Pons (tissue), 1 donor: ENCODE measurements at places on chromosomes 7 and 10.

- peak; percentile 18 for DNase-seq
Measured at GRCh38 chr10:122267849-122268737, 3.0 kb upstream of the BTBD16 start.

GRCh38 chr10:91389636-91390512 is 20.3 kb upstream of the HECTD2 start:
- DNase-seq = peak; percentile 73

GRCh38 chr10:73941300-73941699 is 30.4 kb downstream of the PLAU start:
- DNase-seq = no peak

DNA sequence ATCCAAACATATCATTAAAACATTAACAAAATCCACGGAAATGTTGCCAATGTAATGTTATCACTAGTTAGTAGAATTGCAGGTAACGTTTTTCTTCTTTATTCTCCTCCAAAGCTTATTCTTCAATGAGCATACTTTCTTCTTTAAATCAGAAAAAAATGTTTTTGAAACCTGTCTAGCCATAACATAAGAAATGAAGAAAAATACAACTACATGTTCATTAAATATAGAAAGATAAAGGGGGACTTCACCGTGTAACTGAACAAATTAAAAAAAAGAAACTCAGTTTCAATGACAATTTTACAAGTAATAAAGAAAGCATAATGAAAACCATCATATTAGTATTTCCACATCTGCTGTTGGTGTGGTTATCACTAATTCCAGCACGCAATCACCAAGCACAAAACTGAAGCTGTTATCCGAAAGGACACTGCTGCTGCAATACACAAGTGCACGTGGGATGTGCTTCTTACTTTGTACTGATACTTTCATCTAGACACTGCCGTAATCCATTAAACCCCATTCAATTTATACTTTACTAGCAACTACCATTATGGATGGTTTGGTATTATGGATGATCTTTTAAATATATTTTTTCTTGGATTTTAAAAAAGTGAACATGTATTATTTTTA is 9.6 kb downstream of the ESYT2 start:
- no peak for DNase-seq

DNA sequence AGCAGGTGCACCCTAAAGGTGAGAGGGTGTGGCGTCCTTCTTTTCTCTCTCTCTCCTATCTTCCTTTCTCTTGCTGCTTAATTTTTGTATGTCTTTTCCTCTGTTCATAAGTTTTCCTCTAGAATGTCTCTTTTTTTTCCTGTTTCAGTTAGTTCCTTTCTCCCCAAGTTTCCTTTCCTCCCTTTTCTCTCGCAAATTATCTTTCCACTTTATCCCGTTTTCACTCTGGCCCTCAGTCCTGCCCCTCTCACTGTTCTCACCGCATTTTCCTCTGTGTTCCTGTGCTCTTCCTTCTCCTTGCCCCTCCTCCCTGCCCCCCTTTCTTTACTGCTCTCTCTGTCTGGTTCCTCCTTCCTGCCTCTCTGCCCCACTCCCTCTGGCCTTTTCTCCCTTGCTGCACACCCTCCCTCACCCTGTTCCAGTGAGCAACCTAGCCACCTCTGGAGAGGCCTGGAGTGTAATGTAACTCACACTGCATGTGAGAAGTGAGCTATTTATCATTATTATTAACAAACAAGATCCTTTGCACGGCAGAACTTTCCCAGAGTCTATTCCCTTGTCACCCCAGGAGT is 158.5 kb downstream of the C10orf105 start:
- no peak for DNase-seq

GRCh38 chr7:108292541-108292940 is 162.4 kb upstream of the LAMB4 start:
- no peak for DNase-seq

GRCh38 chr10:122617476-122618270 is 57.1 kb downstream of the DMBT1 start:
- no peak for DNase-seq

DNA sequence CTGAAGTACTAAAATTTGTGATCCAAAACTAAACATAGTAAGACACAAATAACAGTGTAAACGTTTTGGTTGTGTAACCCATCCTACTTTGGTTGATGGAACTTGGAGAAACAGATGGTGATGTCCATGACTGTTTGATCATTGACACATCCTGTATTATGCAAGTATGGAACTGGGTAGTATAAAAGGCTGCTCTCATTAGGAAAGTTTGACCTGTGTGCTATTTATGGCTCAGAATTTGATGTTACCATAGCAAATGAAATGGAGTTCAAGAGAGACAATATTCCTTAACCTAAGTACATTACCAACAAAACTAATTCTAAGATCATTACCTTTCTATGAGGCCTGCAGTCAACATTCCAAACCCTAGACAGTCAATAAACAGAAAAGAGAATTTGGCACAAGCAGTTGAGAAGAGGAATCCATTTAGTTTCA is 39.9 kb downstream of the DKK1 start:
- DNase-seq = no peak

DNA sequence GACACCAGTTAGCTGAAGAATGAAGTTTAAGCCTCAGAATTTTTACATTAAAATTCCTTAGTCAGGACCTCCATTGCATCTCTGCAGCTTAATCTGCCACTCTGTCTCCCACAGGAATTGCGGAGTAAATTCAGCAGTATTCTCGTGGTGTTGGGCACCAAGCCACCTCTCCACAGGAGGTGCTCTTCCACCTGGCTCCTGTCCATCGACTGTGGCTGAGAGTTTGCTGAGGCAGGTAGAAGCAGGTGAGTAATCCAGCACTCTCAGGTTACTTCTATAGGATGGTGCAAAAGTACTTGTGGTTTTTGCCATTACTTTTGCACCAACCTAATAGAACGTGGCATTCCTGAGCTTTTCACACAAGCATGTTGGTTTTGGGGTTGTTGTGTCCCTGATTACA is 134.1 kb downstream of the GFRA1 start:
- DNase-seq = no peak

GRCh38 chr7:105206985-105207384 is 181.7 kb downstream of the SRPK2 start:
- no peak for DNase-seq

- peak; percentile 88 for DNase-seq
Measured at GRCh38 chr7:25851332-25852210, 300.4 kb upstream of the NFE2L3 start.

GRCh38 chr7:75762350-75762917 is 9.6 kb downstream of the CCL26 start:
- DNase-seq = peak; percentile 85

- no peak for DNase-seq
Measured at GRCh38 chr7:90777465-90777864, 181.3 kb downstream of the CDK14 start.

DNA sequence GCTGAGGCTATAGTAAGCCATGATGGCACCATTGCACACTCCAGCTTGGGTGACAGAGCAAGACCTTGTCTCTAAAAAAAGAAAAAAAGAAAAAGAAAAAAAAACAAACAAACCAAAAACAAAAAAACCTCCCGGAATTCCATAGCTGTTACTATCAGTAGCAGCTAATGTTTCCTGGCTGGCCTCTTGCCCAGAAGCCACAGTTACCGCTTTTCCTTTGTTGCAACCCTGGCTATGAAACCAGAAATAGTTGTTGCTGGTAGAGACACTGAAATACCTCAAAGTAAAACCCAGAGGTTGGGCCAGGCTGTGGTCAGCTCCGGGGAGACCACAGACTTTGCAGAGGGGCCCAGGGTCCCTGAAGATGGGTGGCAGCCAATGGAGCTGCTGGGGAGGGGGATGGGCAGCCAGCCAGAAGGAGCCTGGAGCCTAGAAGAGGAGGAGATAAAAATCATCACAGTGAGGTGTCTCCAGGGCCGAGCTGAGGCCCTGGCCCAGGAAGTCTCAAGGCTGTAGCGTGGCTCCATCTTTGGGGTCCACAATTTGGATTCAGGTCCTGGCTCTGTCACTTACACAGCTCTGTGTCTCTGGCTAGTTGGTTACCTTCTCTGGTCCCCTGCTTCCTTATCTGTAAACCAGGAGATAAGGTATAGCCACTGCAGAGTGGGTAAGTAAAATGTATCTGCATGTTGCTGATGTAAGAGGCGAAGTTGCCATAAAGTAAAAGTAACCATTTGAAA is 3.4 kb upstream of the CHST12 start:
- peak; percentile 76 for DNase-seq

- DNase-seq = peak; percentile 8
Measured at GRCh38 chr7:3981281-3981680, 680.2 kb downstream of the SDK1 start.

GRCh38 chr10:8993864-8994263 is 939.4 kb downstream of the GATA3 start:
- no peak for DNase-seq

GRCh38 chr10:66148312-66148711 is 777.5 kb upstream of the LRRTM3 start:
- DNase-seq = no peak

DNA sequence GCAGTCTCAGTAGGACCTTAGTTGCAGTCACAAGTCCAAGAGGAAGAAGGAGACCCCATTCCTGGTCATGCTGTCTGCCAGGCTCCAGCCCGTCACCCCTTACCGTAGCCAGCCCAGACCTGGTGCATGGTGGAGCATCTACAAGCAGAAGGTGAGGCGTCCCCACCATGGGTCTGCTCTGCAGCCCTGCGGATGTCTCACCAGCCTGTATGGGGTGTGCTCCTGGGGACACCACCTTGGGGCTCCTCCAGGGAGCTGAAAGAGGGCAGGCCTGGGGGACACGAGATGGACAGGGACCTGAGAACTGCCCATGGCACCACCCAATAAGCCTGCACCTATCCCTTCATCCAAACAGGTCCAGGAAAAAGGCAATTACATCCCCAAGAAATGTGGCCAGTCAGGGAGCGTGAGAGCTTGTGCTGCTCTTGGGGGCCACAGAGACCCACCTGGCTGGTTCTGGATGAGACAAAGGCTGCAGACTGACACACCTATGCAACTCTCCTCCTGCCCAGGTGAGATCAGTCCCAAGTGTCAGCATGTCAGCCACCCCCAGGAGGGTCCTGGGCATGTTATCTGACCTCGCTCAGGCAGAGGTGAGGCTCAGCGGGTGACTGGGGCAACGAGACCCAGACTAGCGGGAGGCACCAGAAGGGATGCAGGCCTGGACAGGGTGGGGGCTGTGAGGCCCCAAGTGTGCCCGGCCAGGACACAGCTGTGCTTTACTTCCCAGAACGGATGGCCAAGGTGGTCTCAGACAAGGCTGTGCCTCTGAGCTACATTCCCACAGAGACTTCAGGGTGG is 84.5 kb upstream of the RET start:
- no peak for DNase-seq

DNA sequence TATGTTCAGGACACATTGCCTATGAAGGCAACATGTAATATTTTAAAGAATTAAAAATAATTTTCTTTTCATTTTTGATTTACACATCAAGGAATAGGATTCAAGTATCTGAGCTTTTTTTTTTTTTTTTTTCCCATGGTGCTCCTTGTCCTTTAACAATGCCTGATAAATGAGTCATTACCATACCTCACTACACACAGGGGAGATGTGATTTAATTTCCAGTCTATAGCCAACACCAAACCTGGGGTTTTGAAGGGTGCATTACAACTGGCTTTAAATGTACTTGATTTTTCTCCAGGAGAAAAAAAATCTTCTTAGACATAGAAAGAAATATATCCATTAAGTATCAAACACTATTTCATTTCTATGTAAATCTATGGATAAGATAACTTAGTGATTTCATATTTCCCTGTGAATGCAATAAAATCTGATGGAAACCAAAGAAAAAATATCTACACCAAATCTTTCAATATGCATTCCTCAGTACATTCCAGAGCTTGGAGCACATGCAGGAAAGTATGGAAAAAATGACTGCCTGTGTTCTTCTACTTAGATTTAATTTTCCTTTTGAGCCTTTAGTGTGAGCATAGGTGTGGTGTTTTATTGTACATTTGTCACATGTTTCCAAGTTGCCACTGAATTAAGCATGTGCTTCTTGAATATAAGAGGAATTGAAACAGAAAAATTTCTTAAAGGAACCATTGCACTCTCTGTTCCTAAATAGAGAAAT is 204.8 kb upstream of the MEOX2 start:
- no peak for DNase-seq

- DNase-seq = no peak
Measured at GRCh38 chr10:17004801-17005380, 124.7 kb downstream of the CUBN start.

- no peak for DNase-seq
Measured at GRCh38 chr7:80860554-80860953, 58.3 kb downstream of the SEMA3C start.

GRCh38 chr10:10792681-10793080 is 225.0 kb upstream of the CELF2 start:
- DNase-seq = no peak

DNA sequence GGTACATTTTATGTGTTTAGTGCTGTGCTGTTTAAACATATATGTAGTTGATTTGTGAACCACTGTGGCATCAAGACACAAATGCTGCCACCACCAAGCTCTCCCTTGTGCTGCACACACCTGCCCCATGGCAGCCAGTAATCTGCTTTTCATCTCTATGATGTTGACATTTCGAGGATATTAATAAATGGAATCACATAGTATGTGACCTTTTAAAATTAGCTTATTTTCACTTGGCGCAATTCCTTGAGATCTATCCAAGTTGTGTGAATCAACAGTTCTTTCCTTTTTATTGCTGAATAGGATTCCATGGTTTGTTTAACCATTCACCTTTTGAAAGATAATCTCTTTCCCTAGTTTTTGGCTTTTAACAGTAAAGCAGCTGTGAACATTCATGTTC is 73.1 kb downstream of the BMPR1A start:
- DNase-seq = no peak

DNA sequence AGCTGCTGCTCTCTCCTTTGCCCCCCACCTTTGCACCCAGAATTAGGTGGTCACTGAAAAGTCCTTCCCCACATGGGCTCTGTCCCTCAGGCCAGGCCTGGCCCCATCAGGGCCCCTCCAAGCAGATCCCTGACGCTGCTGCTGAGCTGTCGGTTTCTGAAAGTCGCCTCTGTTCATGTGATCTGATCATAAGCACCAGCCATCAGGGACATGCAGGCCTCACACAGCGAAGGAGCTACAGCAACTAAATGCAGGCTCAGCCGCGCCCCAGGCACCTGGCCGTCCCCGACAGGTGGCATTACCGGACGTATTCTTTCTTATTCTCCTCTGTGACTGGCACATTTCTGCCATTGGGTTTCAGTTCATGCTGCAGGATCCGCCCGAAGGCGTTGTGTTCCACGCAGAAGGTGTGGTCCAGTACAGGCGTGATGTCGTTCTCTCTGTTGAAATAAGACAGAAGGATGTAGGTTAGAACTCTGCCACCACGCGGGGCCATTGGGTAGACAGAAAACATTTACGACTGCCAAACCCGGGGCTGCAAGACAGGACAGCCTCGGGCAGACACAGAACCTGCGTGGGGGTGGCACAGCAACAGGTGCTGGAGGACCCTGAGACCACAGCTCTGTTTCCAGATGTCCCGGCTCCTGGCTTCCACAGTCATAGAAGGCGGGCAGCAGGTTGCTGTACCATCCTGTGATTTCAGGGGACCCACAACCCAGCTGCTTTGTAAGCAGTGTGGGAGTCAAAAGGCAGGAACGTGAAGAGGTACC is 105.6 kb downstream of the SMURF1 start:
- DNase-seq = no peak

- no peak for DNase-seq
Measured at GRCh38 chr7:17401791-17402627, 103.6 kb downstream of the AHR start.
